ENCODE measurements at places on chromosomes 3 and 15.

DNA sequence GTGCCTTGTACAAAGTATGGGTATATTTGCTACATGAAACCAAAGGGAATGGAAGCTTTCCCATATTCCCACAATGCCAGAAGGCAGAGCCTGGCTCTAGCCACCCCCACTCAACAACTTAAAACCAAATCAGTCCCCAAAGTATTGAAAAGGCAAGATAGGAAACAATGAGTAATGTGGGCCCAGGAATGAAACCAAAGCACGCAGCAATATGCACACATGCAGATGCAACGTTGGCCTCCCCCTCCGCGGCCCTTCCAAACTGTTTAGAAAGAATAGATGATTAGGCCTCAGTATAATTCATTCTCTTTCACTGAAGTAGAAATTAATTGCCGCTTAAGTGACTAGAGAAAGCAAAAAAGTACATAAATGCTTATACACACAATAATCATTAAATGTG is 59.1 kb downstream of the THRB start:
- DNase-seq: no peak

DNA sequence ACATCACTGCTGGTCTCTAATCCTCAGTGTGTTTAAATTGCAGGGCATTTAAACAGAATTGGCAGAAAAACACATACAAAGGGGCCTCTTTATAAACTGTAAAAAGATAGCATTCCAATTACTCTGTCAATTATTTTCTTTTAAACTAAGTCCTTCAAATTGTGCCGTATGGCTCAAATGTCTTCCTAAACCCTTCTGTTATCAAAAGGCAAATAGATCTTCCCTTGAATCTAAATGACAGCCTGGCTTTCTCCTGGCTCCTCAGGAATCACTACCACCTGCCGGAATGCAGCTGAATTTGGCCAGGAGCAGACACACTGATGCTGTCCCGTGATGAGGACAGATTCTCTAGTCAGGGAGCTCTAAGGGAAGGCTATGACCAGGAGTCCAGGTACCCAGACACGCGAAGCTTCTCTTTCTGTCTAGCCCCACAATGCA is 85.6 kb downstream of the IGF2BP2 start:
- no peak for DNase-seq

- peak; percentile 72 for DNase-seq
These were observed 169.3 kb upstream of the TPM1 start for GRCh38 chr15:62873203-62873602.

GRCh38 chr15:44812029-44812517 is 75.7 kb downstream of the TRIM69 start:
- DNase-seq: no peak

DNA sequence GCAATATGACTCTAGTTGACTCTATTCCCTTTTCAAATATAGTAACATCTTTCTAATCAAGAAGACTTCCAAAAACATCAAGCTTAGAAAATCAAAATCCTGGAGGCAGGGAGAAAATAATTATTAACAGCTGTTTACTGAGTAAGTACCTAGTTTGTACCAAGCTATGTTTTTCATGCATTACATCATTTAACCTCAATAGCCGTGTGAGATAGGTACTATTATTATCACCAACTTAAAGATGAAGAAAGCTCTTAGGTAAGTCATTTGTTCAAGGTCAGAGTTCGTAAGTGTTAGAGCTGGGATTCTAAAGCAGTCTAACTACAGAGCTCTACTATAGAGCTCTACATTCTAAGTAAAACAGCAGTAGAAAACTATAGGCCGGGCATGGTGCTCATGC is 41.6 kb downstream of the GSK3B start:
- DNase-seq: peak; percentile 9

DNA sequence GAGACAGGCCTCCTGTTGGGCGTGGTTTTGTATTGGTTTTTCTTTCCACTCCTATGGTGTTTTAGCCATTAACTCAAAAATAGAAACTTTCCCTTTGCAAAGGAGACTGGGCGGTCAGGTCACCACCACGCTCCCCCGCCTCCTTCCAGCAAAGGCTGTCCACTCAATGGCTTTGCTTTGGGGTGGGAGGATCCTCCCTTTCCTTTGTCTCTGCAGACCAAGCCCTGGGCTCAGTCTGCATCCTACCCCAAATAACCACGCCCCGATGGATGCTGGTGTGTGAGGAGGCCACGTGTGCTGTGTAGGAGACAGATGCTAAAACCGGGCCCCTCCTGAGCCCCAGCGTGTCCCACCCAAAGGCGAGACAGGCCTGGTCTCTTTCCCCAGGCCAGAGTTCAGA is 68.5 kb downstream of the GRIP2 start:
- no peak for DNase-seq

GRCh38 chr3:81869382-81869781 is 107.9 kb upstream of the GBE1 start:
- no peak for DNase-seq

DNA sequence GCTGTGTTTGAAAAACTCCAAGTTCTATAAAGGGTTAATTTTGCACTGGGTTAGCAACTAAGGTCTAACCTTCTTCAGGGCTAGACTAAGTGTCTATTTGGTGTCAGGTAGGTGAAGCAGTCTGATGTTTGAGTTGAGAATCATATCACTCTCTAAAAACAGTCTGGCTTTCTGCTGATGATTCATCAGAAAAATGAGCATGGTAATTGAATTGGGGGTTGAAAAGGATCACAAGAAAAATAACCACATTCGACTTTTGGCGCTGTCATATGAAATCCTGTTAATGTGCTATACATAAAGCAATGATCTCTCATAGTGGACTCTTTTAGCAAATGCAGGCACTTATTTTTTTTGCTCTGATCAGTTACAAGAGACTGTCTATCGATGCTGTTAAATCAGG is 242.2 kb upstream of the AZI2 start:
- DNase-seq: peak; percentile 2

GRCh38 chr15:65914386-65914785 is 45.1 kb downstream of the RAB11A start:
- DNase-seq: no peak

- no peak for DNase-seq
These were observed 13.0 kb downstream of the CPA3 start for GRCh38 chr3:148878095-148878494.

DNA sequence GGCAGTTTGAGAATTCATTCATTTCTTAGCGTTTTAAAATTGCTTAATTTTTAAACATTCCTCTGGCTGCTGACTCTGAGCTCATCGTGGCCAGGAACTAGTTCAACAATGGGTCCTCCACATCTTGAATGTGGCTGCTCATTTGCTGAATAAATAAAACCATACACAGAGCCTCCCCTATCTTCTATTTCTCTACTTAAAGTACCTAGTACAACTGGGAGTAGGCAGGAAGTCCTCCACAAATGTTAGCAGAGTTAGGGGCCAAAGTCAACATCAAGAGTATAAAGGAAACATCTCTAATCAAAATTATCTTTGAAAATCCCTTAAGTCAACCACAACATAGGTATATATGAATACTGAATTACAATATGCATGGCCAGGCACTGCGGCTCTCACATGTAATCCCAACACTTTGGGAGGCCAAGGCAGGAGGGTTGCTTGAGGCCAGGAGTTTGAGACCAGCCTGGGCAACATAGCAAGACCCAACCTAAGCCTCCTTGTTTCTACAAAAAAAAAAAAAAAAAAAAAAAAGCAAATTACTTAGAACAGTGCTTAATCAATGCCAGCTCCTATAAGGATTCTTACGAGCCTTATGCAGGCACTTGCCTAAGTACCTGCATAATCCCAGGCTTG is 57.5 kb upstream of the LMOD3 start:
- DNase-seq: no peak

- no peak for DNase-seq
These were observed 14.5 kb downstream of the ARF4 start for GRCh38 chr3:57582474-57583168.

GRCh38 chr3:149340310-149340933 is 7.0 kb upstream of the TM4SF18 start:
- DNase-seq: peak; percentile 29

DNA sequence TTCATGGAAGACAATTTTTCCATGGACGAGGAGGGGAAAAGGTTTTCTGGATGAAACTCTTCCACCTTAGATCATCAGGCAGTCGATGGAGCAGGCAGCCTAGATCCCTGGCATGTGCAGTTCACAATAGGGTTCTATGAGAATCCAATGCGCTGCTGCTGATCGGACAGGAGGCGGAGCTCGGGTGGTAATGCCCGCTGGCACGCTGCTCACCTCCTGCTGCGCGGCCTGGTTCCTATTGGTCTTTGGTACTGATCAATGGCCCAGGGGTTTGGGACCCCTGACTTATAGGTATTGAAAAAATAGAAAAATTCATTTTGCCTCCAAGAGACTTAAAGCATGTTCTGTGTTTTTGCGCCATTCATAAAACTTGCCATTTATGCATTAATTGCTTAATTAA is 793.9 kb upstream of the NR2F2 start:
- no peak for DNase-seq

DNA sequence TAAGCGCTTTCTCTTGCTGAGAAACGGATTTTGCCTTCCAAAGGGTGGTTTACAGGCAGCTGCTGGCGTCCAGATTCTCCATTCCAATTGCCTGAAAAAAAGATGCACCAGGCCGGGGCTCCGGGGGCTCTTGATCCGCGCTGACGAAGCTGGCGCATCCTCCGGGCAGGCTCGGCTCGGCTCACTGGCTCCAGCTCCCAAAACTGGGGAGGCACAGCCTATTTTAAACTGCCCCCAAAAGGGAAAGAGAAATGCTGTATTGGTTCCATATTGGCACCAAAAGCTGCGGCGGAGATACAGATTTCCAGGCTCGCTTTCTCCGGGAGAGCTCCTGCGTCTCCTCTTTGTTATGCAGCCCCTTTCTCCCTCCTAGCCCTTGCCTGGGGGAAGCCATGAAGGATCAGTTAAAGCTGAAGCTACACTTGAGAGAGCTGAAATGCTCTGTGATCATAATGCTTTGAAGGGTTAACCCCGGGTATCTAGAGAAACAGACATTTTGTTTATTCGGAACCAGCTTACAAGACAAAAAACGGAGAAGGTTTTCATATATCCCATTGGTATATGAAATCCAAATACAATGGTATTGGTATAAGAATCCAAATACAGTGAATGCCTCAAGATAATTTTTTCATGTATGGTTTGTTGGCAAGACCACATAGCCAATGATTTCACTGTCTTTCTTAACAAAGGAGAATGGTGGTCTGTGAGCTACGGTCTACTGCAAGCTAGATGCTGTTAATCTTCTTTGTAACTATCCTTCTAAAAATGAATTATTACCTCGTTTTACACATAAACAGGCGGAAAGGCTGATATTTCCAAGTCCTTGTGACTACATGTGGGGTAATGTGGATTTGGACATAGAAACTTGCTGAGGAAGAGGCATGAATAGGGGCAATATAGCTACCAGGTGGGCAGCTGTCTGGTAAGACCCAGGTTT is 693 bp downstream of the CD200 start:
- no peak for DNase-seq

DNA sequence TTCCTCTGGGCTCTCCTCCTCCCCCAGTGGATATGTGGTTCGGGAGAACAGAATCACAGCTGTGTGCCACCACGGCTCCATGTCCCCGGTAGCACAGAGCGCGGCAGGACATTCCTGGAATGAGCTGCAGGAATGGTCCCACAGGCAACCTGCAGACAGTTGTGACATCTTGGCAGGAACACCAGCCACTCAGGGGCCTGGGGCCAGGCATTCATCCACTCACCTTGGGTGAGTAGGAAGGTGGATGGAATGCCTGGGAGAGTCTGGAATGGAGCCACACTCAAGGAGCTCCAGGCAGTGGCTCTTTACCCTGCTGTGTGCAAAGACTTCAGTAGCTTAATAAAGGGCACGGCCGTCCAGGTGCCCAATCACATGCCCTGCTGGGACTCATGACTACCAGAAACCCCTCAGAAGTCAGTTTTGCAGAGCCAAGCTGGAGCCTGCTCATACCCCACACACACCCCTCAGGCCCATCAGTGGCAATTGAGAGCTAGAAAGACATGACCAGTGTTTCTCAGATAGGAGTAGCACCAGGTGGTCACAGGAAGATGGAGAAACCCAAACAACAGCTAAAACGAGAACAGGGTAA is 117.3 kb upstream of the PRR20G start:
- no peak for DNase-seq

- no peak for DNase-seq
These were observed 58.0 kb downstream of the MCF2L2 start for GRCh38 chr3:183370391-183370790.

All from fibroblast of skin of scalp (primary cell).